CD4-positive, alpha-beta T cell treated with Interleukin-6 at 100 ng/mL for 8 hours (primary cell): ENCODE measurements at places on chromosomes 7 and 10.

DNA sequence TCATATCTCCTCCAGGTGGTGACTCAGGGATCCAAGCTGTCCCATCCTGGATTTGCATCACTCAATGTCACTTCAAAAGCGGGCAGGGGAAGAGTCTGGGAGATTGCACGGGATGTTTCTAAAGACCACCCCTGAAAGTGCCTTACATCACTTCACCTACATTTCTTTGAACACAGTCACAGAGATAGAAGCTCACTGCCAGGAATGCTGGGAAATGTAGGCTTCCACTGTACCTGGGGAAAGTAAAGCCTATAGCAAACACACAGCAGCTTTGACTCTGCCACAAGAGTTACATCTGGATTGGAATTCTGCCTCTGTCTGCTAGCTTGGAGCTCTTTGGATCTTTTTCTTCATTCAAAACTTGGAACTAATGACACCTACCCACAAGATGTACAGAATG, 300.9 kb downstream of the WDR11 start:
- no peak for DNase-seq

DNA sequence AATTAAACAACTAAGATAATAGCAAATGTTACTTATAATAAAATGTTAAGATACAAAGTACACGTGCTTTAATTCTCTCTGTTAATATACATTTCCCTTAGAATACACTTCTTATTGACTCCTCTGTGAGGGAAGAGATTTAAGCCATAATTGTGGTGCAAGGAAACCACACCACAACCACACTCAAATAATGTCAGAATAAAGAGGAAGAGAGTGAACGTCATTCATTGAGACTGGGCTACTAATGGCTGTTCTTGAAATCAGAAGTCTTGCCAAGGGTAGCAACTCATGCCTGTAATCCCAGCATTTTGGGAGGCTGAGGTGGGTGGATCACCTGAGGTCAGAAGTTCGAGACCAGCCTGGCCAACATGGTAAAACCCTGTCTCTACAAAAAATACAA, 10.0 kb downstream of the FAM171A1 start:
- no peak for DNase-seq

- no peak for DNase-seq
Measured at GRCh38 chr7:132140341-132140740, 435.9 kb downstream of the PLXNA4 start.

DNA sequence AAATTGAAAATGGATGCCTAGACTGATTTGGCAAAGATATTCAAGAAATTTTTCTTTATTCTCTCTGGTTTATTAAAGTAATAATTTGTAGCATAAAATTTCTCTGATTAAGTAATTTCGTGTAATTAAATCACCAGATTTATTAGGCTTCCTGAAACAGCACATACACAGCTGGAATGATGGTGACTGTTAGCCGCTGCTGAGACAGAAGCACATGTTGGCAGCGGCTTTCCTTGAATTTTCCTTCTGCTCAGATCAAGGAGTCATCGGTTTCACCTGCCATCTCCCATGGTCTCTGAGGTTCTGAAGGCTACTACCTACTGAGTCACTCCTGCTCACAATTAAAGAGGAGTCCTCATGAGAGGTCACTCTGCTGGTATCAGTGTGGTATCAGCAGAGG, 101.5 kb downstream of the GFRA1 start:
- no peak for DNase-seq

- DNase-seq: no peak
Measured at GRCh38 chr7:141157138-141157765, 83.4 kb downstream of the TMEM178B start.

DNA sequence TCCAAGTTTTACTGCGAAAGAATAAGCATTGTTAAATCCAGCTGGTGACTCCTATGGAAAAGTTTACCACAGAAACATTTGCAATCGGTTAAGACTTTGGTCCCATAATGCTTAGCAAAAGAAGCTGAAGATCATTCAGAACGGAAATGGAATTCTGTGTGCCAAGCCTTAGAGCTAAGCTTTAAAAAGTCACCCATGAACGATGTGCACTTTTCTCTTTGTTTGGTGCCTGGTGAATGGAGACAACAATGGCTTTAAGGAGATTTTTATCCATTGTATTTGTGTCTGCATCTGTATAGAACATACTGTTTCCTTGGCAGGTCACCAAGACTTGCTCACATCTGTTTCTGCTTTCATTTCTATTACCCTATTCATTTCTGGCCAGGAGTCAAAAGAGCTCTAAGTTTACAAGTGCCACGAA, 26.3 kb upstream of the COL1A2 start:
- DNase-seq: no peak

- DNase-seq: no peak
Measured at GRCh38 chr10:53284615-53285182, 512.1 kb upstream of the MBL2 start.

GRCh38 chr10:5512331-5512730, 12.4 kb upstream of the CALML3 start:
- no peak for DNase-seq

DNA sequence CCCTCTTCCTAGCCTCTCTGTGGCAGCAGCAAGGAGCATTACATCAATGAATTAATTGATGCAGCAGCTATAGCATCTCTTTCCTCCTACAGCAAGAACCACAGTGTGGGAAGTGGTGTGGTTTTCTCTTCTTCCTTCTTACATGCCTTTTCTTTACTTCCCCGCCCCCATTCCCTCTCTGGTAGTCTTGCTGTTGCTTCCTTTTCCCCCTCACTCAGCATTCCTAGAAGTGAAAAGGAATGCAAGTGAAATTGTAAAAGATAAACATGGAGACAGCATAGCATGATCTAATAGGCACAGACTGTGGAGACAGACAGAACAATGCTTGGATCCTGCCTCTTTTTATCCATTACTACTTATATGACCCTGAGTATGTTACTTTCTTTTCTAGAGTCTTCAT, 370.5 kb upstream of the BMPER start:
- DNase-seq: no peak

- peak; percentile 31 for DNase-seq
Measured at GRCh38 chr7:30510124-30511075, 5.8 kb upstream of the GGCT start.

GRCh38 chr7:154919344-154920225, 83.3 kb downstream of the PAXIP1 start:
- DNase-seq: no peak

DNA sequence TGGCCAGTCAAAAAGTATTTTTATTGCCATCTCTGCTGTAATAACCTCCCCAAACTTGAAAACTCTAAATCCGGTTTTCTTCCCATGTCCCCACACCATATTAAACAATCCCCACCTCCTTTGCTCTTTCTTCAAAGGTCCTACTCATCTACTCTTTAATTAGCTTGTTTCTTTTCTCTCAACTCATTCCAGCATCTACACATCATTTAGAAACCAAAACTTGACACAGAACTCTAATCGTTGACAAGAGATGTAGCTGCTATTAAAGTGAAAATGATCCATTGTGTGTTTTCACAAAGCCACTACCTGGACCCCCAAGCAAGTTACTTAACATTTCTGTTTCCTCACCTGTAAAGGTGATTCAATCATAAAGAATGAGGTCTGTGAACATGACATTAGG, 436.3 kb upstream of the NPVF start:
- DNase-seq: no peak

GRCh38 chr7:50659329-50659965, 94.2 kb upstream of the DDC start:
- no peak for DNase-seq

GRCh38 chr7:77862691-77863090, 64.1 kb downstream of the PHTF2 start:
- DNase-seq: no peak

- no peak for DNase-seq
Measured at GRCh38 chr7:117686311-117686935, 186.8 kb downstream of the CTTNBP2 start.

GRCh38 chr7:47088329-47089067, 493.4 kb downstream of the TNS3 start:
- DNase-seq: no peak

- DNase-seq: no peak
Measured at GRCh38 chr7:69994886-69995542, 396.7 kb downstream of the AUTS2 start.

DNA sequence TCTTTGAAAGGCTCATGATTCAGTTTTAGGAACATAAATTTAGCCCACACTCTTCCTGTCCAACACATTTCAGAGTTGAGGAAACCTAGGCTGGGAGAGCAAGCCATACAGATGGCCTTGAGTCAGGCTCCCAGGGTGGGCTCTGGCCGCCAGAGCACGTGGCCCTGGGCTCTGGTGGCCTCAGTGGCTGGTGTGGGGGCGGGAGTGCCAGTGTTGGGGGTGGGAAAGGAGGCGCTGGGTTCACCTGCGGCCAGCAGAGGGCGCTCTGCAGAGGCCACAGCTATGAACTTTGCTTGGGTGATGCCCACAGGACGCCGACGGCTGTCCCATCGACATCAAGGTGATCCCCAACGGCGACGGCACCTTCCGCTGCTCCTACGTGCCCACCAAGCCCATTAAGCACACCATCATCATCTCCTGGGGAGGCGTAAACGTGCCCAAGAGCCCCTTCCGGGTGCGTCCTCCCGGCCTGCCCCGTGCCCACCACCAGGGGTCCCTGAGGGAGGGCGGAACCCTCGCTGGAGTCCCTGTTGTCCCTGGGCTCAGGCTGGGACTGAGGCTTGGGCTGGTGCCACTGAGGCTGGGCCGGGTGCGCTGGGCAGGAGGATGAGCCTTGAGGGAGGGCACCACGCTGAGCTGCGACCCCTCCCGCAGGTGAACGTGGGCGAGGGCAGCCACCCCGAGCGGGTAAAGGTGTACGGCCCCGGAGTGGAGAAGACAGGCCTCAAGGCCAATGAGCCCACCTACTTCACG, 11.9 kb downstream of the FLNC start:
- peak; percentile 42 for DNase-seq

- no peak for DNase-seq
Measured at GRCh38 chr7:53661645-53662217, 626.3 kb downstream of the POM121L12 start.

DNA sequence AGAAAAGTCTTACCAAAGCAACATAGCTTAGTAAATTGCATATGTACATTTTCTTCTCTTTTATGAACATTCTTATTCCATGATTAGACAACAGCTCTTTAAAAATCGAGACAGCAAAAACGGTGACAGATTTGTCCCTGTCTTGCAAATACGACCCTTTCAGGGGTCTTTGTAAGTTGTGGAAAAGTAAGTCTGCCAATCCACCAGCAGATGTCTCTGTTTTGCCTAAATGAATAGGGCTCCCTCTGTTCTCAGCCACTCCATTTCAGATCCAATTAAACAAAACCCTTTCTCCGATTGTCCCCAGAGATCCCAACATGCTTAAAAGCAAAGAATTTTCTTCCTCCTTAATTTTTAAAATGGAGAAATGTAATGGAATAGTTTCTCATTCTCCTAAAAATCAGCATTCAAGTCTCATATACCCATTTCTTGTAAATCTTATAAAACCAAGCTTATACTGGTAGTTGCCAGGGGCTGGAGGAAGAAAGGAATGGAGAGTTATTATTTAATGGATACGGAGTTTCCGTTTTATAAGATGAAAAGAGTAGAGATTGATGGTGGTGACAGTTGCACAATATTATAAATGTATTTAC, 61.0 kb upstream of the NFE2L3 start:
- peak; percentile 50 for DNase-seq

- DNase-seq: no peak
Measured at GRCh38 chr7:37234334-37234733, 214.3 kb downstream of the ELMO1 start.

DNA sequence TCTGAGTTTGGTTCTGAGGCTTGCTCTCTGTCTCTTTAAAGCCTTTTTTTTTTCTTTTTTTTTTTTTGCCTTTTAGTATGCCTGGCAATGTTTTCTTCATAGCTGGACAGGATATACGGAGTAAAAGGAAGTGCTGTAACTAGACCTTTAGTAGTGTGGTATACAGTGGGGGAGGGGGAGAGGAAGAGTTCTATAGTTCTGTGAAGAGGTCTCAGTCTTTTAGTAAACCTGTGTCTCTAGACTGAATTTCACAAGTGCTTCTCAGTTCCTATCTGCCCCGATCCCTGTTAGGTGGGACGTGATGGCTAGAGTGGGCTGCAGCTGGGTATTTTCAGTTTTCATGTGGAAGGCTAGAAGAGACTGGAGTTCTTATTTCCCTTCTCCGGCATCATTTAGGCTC, 3.1 kb upstream of the ABCC2 start:
- no peak for DNase-seq

DNA sequence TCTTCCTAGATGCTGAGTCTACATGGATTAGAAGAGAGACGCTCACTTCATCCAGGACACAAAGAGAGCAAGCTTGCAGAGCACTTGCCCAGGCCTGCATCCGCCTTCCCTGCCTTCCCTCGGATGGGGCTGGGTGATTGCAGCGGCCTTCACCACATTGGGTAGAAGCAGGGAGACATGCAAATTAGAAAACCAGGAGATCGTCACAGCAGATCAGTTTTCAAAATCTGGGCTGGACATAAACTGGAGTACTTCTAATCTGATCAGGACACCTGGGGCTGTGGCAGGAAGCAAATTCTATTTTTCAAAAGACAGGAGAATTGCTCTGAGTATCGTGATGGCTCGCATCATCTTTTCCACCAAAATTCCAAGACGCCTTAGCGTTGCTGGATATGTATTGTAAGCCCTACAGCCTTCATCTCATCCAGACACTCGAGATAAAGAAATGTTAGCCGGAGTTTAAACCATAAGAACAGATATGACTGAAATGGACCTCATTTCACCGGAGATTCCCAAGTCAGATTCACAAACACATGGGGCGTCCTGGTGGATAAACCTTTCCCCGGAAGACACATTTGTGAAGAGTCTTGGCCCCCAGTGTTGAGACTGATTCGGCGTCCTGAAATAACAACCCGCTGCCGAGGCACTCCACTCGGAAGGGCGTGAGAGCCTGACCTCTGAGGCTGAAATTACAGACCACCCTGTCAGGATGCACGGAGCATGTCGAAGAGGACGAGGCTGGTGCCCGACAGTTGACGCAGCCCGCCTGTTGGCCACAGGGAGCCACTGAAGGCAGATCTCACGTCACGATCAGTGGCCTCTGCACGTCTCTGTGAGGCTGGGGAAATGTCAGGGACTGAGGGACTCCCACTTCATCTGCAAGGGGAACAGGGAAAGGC, 91.2 kb upstream of the PARD3 start:
- no peak for DNase-seq

GRCh38 chr10:114140036-114140435, 34.0 kb downstream of the CCDC186 start:
- no peak for DNase-seq

GRCh38 chr7:108515013-108515412, 10.9 kb downstream of the PNPLA8 start:
- DNase-seq: no peak
